ENCODE measurements at places on chromosomes 2 and 18.

DNA sequence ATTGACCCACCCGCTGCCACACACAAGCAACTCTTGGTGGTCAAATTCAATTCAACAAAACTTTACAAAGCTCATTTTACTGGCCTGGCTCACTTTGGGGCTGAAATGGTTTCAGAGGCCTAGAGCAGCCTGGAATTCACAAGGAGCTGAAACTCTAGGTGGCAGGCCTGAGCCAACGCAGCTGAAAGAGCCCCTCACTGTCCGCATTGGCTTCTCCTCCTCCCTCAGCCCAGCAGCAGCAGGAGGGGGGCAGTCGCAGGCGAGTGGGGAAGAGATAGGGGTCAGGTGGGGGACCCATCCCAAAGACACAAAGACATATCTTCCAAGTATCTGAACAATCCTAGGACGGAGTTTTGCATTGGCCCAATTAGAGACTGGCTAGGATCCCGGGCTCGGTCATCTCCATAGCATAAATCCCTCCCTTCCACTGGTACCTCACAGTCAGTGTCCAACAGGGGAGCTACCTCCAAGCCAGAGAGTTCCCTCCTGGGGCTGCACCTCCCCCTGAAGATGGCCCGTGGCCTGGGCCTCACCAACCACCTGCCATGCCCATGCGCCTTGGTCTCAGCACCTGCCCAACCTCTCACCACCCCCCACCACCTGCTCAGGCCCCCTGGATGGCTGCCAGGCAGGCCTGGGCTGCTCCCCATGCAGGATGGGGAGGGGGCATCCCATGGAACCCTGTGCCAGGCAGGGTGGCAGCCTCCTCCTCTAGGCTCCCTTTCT lies 113.4 kb downstream of the ZBTB7C start:
- DNase-seq, result no peak

DNA sequence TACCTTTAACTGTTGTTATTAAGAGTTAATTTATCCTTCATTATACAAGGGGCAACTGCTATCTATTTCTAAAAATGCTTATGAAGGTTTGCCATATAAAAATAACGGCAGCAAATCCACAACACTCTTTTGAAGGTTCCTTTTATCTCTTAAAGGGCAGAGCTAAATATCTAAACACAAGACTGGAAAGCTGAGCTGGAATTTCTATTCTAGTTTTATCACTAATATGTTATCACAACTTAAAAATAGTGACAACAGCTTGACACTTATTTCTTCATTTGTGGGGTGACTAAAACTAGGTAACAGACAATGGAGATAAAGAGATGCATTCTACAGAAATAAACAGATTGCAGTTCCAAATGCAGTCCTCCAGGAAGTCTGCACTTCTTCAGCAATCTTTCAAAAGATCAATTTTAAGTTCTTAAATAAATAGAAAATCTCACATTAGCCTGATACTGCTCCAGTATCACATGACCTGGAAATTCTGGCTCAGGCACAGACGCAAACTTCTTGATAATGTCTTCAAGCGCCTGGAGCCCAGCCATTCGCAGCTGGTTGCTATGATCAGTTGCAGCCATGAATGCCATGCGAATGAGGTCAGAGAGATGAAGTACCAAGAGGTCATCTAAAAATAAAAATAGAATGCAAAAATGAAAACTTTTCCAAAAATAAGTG lies 54.0 kb upstream of the STRN start:
- DNase-seq, result no peak

- no peak for DNase-seq
These were observed 204.8 kb upstream of the GALNT5 start for GRCh38 chr2:157052685-157053224.

DNA sequence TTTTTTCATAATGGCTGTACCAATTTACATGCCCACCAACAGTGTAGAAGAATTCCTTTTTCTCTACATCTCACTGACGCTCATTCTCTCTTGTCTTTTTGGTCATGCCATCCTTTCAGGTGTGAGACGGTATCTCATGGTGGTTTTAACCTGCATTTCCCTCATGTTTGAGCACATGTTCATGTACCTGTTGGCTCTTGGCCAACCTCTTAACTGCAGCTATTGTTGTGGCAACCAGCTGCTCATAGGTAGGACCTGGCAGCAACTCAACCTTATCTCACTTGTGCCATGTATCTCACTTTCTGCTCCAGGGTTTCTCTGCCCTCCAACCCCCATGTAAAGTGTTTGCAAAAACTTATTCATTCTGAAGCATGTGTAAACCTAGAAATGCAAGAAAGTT lies 167.5 kb downstream of the UPP2 start:
- no peak for DNase-seq

- no peak for DNase-seq
These were observed 27.8 kb upstream of the CXXC1 start for GRCh38 chr18:50315100-50315871.

- no peak for DNase-seq
These were observed 367.8 kb downstream of the GPD2 start for GRCh38 chr2:156803967-156804366.

GRCh38 chr2:120539937-120540718 lies 194.2 kb downstream of the INHBB start:
- DNase-seq, result no peak
